Fibroblast of the aortic adventitia (primary cell): ENCODE measurements at places on chromosomes 2 and 18.

GRCh38 chr2:96873651-96874096 lies 3.8 kb upstream of the SEMA4C start:
- no peak for DNase-seq

GRCh38 chr2:19839438-19839837 lies 62.3 kb downstream of the TTC32 start:
- DNase-seq, result no peak

GRCh38 chr2:218319813-218320365 lies 27.6 kb upstream of the TMBIM1 start:
- no peak for DNase-seq

DNA sequence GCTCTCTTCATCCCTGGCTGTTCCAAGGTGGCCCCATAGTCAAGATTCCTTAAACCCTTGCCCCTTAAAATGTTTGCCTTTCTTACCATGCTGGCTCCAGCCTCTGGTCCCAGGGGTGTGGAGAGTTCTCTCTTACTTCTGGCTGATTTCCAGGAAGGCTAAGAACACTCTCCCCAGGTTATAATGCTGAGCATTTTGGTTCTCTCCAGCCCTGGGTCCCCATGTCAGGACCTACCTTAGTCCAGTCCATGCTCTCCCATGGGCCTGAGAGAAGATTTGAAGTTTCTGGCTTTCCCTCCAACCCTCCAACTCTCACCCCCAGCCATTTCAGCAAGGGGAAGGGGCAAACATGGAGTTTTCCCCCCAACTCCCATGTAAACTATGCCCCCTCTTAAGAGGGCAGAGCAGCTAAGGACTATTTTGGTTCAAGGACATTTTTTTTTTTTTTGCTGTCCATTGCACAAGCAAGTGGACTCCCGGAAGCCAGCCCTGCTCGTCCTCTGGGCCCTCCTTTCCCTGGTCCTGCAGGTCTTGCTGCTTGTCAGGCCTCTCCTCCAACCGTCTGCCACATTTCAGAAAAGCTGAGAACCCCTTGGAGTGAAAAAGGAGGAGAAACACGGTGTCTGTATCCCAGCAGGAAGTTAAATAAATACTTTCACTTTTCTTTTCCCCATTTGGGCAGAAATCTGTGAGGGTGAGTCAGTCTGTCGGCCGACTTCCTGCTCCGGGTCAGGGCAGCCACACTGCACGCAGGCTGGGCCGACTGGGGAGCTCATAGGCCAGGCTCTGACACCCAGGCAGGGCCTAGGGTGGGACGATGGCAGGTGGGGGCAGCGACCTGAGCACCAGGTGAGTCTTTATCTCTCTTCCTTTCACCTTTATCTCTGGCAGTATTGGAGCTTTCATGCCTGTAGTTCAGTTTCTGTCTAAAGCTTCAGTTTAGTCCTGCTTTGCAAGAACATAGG lies at the start of gene SP140L:
Gene SP140L (plus strand): TSS at position 741 of the 965 bp plus-strand sequence. CDS start 77 bp downstream, at position 818.
- peak; percentile 81 for DNase-seq

DNA sequence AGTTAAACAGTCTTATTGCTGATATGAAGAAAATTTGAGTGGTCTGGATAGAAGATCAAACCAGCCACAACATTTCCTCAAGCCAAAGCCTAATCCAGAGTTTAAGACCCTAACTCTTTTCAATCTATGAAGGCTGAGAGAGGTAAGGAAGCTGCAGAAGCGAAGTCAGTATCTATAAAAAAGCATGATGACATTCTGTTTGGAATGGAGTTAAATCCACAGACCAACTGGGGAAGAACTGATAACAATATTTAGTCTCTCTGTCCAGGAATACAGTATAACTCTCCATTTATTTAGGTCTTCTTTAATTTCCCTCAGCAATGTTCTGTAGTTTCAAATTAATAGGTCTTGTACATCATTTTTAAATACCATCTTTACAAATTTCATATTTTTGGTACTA lies 16.0 kb downstream of the PIGN start:
- no peak for DNase-seq

DNA sequence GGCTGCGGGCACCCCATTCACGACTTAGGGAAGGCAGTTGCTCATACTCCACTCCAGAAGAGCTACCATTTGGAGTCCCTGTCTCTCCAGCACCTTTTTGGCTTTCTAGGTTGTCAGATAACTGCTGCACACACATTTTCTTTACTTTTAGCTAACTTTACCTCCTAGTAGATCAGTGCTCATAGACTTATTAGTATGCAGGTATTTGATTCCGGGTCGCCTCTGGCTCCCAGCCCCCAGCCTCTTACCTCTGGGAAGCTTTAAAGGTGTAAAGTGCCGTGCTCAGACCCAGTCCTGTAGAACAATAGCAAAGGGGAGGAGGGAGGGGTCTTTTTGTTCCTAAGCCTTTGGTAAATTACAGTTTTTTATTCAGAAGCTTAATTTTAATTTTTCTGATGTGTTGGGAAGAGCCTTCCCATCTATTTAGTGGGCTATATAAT lies 102.9 kb downstream of the SPTBN1 start:
- DNase-seq, result no peak

GRCh38 chr2:239865059-239865639 lies 160.0 kb downstream of the NDUFA10 start:
- DNase-seq, result no peak

DNA sequence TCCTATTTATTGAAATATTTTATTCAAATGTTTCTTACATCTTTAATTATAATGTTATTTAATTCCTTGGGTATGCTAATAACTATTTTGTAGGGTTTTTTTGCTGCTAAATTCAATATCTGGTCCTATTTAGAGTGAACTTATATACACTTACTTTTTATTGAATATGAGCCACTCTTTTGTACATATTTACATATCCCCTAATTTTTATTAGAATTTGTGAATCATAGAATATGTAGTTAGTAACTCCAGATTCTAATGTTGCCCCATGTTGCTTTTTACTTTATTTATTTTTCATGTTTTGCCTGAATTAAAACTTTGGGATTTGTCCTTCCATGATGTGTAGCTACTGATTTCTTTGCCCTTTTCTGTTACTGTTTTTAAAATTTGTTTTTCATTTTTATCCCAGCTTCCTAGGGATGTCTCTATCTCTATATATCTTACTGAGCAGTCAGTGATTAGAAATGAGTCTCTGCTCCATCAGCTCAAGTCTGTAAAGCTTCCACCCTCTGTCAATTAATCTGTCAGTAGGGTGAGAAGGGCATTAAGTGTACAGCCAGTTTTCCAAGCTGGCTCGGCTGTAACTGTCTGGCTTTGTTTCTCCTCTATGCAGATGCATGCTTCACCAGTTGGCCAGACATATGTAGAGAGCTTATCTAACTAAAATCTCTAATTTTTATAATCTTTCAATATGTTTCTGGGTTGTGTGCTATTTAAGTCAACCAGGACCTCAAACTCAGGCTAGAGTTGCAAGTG lies 256.9 kb downstream of the CDH19 start:
- no peak for DNase-seq

- DNase-seq, result no peak
Measured at GRCh38 chr2:1567556-1568344, 154.5 kb downstream of the TPO start.

DNA sequence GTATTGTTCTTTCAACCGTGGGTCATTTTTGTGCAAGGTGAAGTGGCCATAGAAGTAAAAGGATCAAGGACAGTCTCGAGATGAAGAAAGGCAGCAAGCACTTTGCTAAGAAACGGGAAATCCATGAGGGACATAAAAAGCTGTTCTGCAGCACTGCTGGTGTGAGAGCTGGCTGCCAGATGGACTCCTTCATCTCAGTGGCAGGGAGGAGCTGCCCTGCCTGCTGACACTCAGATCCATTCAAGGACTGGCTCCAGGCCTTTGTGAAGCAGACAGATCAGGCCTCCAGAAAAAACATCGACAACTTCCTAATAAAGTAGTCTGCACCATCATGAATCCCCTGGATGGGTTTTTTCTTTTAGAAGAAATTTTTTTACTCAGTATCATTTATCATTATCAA lies 29.5 kb downstream of the RMC1 start:
- peak; percentile 11 for DNase-seq

DNA sequence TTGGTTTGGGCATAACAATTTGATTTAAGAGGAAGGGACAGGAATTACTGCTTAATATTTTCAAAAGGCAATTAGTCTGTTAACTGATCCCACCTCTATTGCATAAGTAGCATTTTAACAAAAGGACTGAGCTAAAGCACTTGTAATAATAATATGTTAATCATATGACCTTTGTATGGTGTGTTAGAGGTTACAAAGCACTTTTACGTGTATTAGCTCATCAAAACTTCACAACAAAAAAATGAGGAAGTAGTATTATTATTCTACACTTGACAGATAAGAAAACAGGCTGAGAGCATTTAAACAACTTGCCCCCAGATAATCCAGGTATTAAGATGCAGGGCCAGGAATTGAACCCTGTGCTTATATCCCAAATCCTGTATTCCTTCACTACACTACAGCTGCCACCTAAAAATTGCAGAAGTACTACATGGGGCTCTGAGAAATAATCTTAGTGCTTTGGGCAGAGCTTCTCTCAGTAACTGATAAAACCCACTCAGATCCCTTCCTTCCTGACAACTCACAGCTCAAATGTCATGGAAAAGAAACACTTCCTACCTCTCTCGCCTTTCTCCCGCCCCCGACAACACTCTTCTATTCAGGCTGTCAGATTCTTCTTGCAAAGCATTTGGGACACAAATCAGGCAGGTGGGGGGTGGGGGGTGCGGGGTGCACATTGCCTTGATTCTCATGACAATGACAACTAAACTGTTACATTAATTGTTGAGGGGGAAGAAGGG lies 20.7 kb upstream of the KCTD1 start:
- no peak for DNase-seq

GRCh38 chr2:241141214-241141770 lies 8.0 kb downstream of the PASK start:
- no peak for DNase-seq

DNA sequence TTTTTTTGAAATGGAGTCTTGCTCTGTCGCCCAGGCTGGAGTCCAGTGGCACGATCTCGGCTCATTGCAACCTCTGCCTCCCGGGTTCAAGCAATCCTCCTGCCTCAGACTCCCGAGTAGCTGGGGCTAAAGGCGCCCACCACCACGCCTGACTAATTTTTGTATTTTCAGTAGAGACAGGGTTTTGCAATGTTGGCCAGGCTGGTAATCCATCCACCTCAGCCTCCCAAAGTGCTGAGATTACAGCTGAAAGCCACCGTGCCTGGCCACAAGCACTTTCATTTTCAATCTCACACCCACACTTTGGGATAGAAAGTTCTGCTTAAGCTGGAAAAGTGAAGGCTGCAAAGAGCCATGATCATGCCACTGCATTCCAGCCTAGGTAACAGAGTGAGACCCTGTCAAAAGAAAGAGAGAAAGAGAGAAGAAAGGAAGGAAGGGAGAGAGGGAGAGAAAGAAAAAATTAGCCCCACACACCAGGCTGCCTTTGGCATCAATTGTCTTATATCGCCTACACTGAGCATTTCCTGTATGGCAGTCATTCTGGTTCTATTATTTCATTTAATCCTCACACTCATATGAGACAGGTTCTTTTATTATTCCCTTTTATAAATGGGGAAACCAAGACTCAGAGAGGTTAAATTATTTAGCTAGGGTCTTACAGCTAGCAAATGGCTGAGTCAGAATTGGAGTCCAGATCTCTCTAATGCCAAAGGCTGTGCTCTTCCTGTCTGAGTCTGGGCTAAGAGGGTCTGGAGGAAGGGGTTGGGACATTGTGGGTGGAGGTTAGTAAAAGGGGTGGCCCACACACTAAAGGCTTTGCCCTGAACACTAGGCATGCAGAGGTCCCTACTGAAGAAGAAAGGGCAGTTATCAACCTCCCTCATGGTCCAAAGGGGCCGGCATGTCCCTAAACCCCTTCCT lies 37.9 kb upstream of the PKDCC start:
- DNase-seq, result peak; percentile 47

DNA sequence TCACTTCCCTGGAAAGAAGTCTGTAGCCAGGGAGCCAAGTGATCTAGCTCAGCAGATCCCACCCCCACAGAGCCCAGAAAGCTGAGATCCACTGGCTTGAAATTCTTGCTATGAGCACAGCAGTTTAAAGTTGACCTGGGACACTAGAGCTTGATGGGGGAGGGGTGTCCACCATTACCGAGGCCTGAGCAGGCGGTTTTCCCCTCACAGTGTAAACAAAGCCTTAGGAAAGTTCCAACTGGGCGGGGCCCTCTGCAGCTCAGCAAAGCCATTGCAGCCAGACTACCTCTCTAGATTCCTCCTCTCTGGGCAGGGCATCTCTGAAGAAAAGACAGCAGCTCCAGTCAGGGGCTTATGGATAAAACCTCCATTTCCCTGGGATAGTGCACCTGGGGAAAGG lies 887.2 kb upstream of the LRATD1 start:
- no peak for DNase-seq

- no peak for DNase-seq
Measured at GRCh38 chr18:57294547-57294946, 57.8 kb upstream of the ST8SIA3 start.

DNA sequence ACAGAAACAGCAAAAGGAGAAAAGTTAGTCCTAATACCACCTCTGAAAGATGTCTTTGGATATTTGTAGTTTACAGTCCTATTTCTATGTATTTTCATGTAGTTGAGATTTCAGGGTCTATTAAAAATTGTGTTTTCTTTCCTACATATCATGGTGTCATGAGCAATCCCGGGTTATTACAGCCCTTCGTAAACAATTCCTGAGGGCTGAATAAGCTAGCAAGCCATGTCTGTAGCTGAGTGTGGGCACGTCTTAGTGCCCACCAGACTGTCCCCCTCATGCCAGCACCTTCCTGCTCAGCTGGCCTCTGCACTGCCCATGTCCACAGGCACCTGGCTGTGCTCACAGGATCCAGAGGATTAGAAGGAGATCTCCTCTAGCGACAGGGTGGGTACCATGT lies 60.6 kb downstream of the CTIF start:
- no peak for DNase-seq
